ENCODE measurements at places on chromosomes 3 and 15.
A peak's percentile ranks its signal among the peaks of the same experiment; 100 is the strongest.

DNA sequence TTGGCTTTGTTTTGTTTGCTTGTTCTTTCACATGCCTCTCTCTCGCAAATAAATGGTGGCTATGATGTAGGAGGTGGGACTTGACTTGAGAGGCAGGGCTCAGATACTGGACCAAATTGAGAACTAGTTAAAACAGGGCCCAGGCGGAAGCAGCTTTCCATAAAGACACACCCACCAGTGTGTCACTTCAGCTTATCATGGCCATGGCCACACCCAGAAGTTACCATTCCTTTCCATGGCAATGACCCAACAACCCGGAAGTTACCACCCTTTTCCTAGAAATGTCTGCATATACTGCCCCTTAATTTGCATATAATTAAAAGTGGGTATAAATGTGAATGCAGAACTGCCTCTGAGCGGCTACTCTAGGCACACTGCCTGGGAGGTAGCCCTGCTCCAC, 62.6 kb upstream of the CNTN4 start:
- DNase-seq = no peak

DNA sequence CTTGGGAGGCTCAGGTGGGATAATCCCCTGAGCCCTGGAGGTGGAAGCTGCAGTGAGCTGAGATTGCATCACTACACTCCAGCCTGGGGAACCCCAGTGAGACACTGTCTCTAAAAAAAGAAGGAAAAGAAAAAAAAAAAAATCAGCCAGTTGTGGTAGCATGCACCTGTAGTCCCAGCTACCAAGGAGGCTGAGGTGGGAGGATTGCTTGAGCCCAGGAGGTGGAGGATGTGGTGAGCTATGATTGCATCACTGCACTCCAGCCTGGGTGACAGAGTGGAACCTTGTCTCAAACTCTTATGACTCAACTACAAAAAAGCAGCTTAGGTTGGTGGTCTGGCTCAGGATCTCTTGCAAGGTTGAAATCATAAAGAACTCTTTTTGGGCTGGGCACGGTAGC, 19.3 kb upstream of the GPX1 start:
- peak; percentile 56 for DNase-seq

DNA sequence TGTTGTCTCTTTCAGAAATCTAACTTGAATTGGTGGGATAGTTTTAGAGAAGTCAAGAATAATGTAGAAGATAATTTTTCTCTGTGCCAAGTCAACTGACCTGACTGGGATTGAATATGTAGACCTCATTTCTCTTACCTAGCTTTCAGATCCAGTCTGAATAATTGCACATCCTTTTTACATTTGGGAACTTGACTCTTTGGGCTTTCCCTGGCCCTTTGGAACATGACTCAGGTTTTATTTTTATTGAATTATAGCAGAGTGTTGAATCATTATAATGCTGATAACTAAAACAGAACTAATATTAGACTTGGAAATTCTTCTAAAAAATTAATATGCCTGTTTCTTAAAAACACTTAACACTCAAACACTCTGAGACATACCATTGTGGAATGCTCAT, 76.5 kb downstream of the PFN2 start:
- DNase-seq = peak; percentile 7

GRCh38 chr3:177498037-177498857, 301.0 kb upstream of the TBL1XR1 start:
- peak; percentile 89 for DNase-seq

- peak; percentile 89 for DNase-seq
Measured at GRCh38 chr3:58177747-58178527, 32.8 kb downstream of the DNASE1L3 start.

DNA sequence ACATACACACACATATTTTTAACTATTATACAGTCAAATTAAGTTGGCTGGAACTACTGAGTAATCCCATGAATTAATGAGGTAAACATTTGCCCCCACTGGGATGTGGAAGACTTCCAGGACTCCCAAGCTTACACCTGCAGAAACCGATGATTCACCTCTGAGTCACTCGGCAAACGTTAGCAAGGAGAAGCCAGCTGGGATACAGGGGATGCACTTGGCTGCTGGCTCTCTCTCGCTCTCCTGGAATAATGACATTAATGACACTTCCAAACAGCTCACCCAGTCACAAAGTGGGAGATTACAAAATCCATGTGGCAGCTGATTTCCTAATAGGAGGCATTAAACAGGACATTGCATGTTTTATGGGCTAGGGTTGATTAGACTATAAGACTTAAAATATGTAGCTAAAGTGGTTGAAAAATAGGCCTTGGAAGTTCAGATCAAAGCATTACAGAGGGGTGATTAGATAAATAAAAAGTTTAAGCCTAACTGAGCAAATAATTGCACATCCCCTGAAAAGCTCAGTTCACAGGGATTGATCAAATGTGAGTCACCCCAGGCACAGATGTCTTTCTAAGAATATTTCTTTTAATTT, 500.9 kb downstream of the SOX2 start:
- DNase-seq = peak; percentile 99

GRCh38 chr3:59857589-59858346, 807.9 kb upstream of the CFAP20DC start:
- peak; percentile 86 for DNase-seq

GRCh38 chr15:80173022-80173759, 20.4 kb downstream of the FAH start:
- DNase-seq = peak; percentile 74

DNA sequence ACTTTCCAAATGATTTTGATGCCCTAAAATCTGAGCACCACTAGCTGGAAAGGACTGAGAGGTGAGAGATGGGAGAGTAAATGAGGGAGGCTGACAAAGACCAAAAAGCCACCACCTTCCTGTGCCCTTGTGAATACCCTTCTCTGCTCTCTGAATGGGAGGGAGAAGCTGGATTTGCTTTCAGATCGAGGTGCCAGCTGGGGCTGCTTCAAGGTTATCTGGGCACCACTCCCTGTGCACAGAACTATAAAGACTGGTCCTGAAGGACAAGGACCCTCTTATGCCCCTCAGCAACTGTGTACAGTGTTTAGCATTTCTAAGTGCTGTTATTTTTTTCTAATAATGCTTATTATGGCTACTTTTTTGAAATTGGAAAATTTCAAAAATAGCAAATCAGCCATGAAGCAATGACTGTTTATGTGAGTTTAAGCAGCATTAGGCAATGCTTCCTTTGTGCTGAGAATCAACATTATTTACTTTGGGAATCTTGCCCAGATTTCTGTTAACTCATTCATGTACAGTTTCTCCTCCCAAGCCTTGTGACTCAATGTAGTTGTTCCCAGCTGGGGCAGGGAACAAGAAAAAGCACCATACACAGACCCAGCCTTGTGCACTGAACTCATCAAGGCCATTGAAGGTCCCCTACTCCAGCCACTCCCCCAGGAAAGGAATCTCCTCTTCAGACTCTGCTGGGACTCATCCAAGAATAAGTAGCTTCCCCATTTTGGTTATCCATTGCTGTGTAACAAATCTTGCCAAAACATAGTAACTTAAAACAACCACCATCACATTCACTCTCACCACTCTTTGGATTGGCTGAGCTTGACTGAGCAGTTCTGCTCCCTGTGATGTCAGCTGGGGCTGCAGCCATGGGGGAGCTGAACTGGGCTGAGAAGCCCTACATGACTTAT, 37.3 kb upstream of the CDV3 start:
- DNase-seq = peak; percentile 85

- DNase-seq = no peak
Measured at GRCh38 chr3:183427196-183427875, 1.1 kb downstream of the MCF2L2 start.

DNA sequence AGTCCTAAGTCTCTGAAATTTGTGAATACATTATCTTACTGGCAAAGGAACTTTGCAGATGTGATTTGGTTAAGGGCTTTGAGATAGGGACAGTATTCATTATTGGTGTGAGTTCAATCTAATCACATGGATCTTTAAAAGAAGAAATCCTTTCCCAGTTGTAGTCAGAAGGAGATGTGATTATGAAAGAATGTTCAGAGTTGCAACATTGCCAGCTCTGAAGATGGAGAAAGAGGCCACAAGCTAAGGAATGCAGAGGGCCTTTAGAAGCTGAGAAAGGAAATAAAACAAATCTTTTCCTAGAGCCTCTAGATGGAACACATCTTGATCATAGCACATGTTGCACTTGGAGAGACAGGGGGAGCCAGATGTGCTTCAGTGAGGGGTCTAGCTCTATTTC, 27.7 kb upstream of the SIAH2 start:
- no peak for DNase-seq

- DNase-seq = peak; percentile 55
Measured at GRCh38 chr3:115233021-115233420, 85.9 kb upstream of the ZBTB20 start.

- no peak for DNase-seq
Measured at GRCh38 chr3:4804161-4805058, 174.8 kb upstream of the BHLHE40 start.

DNA sequence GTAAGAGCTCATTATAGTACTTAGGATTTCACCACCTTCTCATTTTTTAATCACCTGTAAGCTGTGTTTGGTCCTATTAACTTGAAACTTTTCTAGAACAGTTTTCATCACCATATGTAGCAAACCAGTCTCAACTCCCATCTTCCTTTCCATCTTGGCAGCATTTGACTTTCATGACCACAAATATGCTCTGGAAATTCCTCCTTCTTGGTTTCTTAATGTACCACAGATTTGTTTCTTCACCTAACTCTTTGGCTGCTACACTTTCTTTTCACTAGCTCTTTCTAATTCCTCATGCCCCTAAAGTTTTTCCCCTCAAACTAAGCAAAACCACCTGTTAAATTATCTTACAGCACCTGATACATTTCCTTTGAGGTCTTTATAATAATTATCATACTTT, 13.2 kb upstream of the NMB start:
- DNase-seq = no peak

- DNase-seq = peak; percentile 57
Measured at GRCh38 chr15:48389691-48390143, 58.5 kb downstream of the DUT start.
